ENCODE measurements at places on chromosomes 5 and 9.

- no peak for DNase-seq
Observed at GRCh38 chr9:136189394-136190236, 15.3 kb downstream of the LHX3 start.

- DNase-seq = no peak
Observed at GRCh38 chr5:125023673-125024072, 277.2 kb upstream of the ZNF608 start.

GRCh38 chr5:73901043-73901442 is 275.0 kb downstream of the ARHGEF28 start:
- no peak for DNase-seq

DNA sequence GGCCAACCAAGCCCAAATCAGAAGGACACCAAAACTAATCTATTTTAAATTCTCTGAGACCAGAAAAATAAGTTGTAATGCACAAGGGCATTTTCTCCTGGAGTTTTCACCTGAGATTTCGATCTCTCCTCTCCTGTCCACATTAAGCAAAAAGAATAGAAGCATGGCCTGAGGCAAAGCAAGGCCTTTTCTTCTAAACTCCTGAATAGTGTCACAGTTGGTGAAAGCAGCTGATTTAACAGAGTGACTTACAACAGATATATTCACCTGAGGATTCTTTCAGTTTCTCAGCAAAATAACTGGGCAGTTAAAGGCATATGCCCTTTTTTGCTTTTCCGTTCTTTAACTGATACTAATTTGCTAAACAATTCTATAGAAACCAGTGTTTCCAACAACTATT is 547.7 kb downstream of the EFNA5 start:
- DNase-seq = no peak
